ENCODE measurements at places on chromosomes 3 and 15.
A peak's percentile ranks its signal among the peaks of the same experiment; 100 is the strongest.

DNA sequence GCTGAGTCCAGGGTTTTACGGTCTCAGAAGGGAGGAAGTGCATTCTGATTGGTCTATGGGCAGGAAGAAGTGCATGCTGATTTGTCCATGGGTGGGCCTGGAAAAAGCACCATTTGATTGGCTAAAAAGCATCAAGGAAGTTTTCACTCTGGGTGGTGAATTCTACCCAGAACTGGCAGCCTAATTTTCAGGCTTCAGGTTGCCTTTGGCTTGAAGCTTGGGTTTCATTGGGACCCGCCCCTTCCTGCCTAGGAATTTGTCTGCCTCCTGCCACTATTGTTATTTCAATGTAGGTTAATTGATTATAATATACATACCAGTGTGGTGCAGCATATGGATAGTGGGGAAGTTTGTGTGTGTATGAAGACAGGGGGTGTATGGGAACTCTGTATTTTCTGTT lies 1355.9 kb downstream of the SI start:
- DNase-seq, result no peak

DNA sequence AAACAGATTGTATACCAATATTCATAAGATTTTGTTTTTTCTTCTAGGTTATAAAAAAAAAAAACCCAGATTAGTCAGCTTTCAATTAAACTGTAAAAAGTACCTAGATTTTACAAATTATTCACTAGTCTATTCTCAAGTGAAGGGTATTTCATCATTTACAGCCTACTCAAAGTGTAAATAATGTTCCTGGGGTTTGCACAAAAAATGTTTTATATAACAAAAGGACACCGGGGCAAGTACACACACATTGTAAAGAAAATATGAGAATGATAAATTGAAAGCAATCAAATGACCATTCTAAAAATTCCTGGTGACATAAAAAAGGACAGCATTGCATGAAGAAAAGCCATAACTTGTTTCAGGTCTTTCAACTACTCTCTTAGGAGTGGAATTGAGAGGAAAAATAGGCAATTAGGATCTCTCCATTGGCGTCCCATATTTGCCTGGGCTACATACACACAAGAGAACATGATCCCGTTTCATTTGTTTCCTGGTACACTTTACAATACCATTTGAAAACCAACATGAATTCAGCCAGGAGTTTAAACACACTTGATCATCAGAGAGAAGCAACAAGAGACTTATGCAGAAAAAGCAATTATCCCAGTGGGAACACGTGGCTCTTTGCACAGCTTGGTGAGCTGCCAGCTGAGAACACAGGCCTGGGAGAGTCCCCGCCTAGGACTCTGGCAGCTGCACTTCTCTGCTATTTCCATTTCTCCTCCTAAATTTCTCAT lies 1039.2 kb downstream of the ROBO1 start:
- peak; percentile 50 for DNase-seq

DNA sequence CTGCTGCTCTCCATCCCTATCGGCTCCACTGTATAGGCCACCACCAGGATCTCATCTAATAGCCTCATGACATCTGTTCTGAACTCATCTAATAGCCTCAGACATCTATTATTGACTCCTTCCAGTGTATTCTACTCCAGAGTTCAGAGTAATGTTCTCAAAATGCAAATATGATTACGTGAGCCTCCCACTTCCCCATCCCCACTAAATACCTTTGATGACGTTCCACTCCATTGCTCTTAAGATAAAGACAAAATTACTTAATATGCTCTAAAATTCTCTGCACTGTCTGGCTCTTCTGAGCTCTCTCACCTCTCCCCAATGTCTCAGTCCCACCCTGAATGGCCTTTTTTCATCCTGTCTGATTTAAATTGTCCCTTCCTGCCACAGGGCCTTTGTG lies 94.7 kb downstream of the SAMMSON start:
- DNase-seq, result no peak

DNA sequence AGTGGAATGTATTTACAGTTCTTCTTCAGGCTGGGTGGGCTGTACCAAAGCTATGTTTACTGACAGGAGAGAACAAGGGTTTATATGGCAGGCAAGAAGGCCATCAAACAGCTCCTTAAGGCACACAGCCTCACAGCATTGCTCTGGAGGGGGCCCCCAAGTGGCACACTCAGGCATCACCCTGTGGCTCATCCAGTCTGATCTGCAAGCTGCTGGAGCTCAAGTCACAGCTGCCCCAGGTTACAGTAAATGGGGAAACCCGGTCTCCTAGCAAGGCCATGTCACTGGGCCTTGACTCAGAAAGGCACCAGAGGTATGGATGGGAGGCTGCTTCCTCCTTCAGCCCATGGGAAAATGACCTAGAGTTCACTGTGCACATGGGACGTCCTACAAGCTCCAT lies 67.5 kb downstream of the TFG start:
- DNase-seq, result no peak

DNA sequence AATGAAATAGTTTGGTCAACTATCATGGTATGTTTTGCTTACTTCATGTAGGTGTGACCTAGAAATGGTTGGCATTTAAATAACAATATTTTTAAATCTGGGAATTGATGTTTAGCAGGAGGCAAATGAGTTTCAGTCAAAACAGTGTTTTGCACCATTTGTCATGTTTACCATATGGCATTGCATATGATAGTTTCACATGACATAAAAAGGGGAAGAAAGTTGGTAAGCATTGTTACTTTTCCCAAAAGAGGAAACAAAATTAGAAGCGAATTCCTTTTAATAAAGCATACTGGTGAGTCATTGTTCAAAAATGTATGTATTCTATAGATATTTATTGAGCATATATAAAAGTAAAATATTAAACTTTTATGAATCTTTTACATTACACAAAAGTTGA lies 2.3 kb downstream of the RNF13 start:
- DNase-seq, result no peak

- DNase-seq, result no peak
Measured at GRCh38 chr15:62793752-62794144, 248.8 kb upstream of the TPM1 start.

DNA sequence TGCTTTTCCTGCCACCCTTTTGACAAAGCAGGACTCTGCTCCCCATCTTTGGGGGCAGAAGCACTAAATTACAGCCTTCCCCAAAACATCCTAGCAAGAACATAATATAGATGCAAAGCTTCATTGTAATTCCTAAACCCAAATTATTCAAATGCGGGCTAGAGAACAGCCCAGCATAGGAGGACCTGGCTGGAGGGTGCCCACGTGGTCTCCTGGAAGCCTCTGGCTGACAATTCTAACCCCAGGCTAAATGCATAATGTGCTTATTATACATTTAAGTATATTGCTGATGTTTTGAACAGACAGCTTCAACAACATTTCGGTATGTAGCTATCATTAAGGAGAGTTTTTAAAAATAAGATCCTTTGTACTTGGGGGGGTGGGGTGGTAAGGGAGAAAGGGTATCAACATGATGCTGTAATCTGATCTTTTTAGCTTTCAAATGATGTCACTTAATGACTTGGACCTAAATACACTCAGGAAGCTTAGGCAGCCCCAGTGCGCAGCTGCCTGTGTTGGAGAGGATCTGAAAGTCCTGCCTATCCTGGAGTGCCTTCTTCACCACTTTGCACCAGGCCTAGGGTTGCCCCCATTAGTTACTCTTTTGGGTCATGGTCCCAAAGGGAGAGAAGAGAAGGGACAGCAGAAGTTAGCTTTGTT lies 57.2 kb upstream of the USP3 start:
- no peak for DNase-seq

GRCh38 chr3:194058189-194058571 lies 77.8 kb upstream of the HES1 start:
- DNase-seq, result peak; percentile 54

DNA sequence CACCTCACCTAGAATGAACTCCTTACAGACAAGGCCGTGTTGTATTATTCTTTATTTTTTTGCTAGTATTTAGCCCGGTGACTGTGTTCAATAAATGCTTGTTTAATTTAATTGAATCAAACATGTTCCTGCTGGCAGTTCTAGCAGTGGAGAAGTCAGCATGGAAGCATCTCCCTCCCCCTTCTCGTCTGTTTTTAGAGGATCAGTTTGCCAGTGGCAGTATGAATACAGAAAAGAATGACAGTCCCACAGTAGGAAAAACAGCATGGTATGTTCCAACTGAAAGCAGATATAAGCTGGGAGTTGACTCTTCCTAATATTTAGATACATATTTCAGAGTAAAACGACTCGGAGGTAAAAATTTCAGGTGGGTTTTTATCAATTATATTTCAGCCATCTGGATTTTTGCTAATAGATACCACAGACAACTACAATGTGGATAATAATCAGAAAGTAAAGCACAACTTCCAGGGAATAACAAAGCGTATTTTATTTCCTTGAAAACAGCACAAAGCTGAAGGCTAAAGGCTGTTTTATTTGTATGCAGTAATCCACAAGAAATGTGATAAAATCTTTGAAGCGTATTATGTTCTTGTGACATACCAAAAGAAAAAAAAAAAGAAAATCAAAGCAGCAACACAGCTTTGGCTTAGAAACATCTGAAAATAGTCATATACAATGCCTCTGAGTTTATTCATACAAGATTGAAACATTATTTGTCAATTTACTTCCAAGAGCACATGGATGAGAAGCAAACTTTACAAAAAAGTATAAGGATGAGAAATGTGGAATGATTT lies 244.5 kb upstream of the KCNMB2 start:
- DNase-seq, result peak; percentile 45

GRCh38 chr3:189728915-189729314 lies 97.7 kb downstream of the TP63 start:
- DNase-seq, result no peak

DNA sequence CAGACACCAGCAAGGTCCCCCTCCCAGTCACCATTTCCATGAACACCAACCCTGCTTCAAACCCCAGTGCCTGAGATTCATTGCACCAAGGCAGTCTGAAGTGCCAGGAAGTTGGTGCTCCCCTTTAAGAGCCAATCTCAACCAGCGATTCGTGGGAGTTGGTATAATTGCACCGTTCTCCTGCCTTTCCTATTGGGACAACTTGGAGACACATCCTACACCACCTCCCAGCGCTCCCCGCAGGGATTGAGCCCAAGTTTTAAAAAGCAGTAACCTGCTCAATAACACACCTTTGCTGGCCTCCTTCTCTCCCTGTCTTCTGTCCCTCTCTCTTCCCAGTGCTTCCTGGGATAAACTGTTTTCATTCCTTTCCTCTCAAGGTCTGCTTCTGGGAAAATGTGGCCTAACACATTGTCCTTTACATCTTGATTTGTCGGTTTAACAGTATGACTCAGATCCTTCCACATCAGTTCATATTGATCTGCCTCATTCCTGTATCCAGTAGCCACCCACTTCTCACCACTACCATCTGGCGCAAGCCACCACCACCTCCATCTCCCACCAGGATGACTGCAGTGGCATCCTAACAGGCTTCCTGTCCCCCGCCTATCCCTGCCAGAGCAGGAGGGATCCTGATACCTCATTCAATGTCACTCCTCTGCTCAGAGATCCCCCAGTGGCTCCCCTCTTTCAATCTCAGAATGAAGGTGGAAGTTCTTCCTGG lies 37.8 kb upstream of the HRH1 start:
- no peak for DNase-seq

DNA sequence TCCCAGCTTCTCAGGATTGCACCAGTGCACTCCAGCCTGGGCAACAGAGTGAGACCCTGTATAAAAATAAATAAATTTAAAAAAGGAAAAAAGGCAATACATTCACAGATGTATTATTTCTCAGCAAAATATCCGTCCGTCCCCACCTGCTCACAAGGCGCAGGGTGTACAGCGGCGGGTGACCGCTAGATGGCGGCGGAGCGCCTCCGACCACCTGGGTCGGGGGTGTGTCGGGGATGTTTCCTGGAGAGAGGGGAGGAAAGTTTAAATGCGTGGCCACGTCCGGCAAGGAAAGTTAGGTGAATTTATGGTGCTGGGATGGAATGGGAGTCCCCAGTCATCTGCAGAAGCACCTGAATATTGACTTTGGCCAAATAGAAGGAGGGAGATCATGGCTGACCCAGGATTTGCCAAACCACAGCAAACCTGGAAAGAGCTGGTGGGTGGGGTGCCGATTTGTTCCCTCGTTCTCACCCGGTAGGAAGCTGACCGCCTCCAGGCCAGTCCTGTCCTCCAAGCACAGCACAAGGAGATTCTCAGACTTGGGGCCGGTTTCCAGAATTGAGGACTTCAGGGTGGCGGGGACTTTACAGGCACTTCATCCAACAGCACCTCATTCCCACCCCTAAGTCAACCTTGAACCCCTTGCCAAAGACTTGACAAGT lies 88.3 kb downstream of the TMEM266 start:
- no peak for DNase-seq

- no peak for DNase-seq
Measured at GRCh38 chr3:17799312-17799711, 56.9 kb upstream of the TBC1D5 start.

- no peak for DNase-seq
Measured at GRCh38 chr3:183195266-183195665, 32.7 kb upstream of the LAMP3 start.

- DNase-seq, result peak; percentile 97
Measured at GRCh38 chr3:134333522-134334181, 40.6 kb downstream of the AMOTL2 start.

GRCh38 chr3:4547799-4548198 lies 54.7 kb downstream of the ITPR1 start:
- no peak for DNase-seq

- no peak for DNase-seq
Measured at GRCh38 chr15:88321271-88321670, 64.7 kb upstream of the NTRK3 start.

DNA sequence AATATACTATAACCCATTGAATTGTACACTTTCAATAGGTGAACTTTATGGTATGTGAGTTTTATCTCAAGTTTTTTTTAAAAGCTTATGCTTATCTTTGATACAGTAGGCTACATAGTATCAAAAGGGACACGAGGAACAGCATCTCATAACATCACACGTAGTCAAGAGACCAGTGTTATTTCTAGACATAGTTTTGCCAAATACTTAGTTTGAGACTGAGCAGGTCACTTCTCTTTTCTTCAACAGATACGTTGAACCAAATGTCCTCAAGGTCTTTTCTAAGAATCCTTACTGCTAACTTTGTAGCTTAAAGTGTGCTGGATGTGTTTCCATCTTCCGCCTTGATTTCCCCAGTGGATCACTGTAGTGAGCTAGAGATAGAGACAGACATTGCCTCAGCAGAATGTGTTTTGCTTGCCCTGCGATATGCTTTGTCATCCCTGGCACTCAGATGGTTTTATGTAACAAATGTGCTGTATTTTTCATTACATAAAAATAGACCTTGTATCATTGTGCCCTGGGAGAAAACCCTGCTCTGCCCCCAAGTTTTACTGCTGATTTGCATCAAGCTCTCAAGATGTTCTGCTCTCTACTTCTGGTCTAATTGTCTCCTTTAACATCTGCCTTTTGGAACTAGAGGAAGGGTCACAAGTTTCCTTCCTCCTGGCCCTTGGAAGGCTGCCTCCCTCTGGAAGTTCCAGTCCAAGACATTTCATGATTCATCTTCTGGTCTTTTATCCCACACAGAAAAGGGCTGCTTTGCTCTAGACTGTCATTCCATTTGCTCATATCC lies 426.4 kb upstream of the RGMA start:
- DNase-seq, result no peak

- no peak for DNase-seq
Measured at GRCh38 chr3:175118382-175118941, 259.3 kb downstream of the NAALADL2 start.

- DNase-seq, result no peak
Measured at GRCh38 chr3:10666621-10667020, 149.4 kb upstream of the SLC6A11 start.

- no peak for DNase-seq
Measured at GRCh38 chr3:86239946-86240345, 751.0 kb downstream of the VGLL3 start.

Measured in AG10803 (cell line).